ENCODE measurements at places on chromosomes 1 and 21. TPM values are rescaled to one million over a fixed set of nuclear protein-coding genes. Genes with fewer than 3 reads are reported as not detected.

Gene FMN2
- 0.96 TPM for total RNA-seq

GRCh38 chr1:76122271-76122670, 47.7 kb downstream of the ST6GALNAC3 start:
- DNase-seq = no peak

Gene C8B
- not detected for total RNA-seq

GRCh38 chr1:15799004-15799867, 8.2 kb downstream of the UQCRHL start:
- peak; percentile 59 for DNase-seq

GRCh38 chr1:172041102-172041501, 199.8 kb downstream of the DNM3 start:
- no peak for DNase-seq

Gene PSMG1
- total RNA-seq = 48.1 TPM

Gene NTMT2
- total RNA-seq = not detected

- no peak for DNase-seq
These were observed 11.1 kb upstream of the SSX2IP start for GRCh38 chr1:84701376-84701775.

Gene TMEM53
- 46.0 TPM for total RNA-seq

GRCh38 chr1:199612976-199613774, 414.3 kb upstream of the NR5A2 start:
- no peak for DNase-seq

- DNase-seq = no peak
These were observed 49.6 kb upstream of the IRF2BP2 start for GRCh38 chr1:234659538-234659937.

GRCh38 chr1:26701266-26701994, 5.6 kb downstream of the ARID1A start:
- DNase-seq = no peak

DNA sequence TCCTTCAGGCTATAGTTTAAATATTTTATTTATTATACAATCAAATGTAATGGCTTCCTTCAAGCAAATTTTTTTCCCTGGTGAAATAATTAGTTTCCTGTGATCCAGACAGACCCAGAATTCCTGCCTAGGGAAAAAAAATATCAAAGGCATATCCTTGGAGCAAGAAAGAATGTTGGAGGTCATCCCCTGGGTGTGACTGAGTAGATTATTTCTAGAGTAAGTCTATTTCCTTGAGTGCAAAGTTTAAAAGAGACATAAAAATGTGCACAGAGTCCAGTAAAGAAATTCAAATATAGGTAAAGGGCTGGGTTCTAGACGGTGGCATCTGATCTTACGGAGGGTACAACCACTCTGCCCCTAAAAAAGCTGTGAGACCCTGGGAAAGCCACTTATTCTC, 32.2 kb upstream of the SAMD13 start:
- DNase-seq = no peak

Gene GSTM5
- total RNA-seq = 2.5 TPM

DNA sequence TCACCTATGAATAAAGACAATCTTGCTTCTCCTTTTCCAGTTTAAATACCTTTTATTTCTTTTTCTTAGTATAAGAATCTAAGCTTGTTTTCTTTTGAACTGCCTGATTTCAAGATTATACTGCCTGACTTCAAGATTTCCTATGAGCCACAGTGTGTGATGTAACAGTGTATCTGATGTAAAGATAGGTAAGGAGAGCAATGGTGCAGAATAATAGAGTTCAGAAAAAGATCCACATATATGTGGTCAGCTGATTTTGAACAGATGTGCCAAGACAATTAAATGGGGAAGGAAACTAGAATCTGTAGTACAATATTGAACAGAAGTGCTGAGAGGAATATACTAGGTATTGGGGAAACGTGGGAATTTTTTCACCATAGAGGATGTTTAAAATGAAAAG, 21.0 kb downstream of the EXO1 start:
- DNase-seq = no peak

GRCh38 chr1:159172614-159173291, 1.3 kb downstream of the CADM3 start:
- DNase-seq = peak; percentile 13

DNA sequence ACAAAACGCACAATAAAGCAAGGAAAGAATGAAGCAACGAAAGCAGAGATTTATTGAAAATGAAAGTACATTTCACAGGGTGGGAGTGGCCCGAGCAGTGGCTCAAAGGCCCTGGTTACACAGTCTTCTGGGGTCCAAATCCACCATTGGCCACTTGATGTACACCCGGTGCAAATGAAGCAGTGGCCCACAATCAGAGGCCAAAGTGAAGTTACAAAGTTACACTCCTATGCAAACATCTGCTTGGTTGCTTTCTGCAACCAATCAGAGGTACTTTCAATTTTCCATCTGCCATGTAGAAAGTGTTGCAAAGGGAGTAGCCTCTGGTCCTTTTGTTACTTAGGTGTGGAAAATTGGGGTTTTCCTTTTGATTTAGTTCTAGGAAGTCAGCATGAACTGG, 10.0 kb upstream of the DNAH14 start:
- no peak for DNase-seq

DNA sequence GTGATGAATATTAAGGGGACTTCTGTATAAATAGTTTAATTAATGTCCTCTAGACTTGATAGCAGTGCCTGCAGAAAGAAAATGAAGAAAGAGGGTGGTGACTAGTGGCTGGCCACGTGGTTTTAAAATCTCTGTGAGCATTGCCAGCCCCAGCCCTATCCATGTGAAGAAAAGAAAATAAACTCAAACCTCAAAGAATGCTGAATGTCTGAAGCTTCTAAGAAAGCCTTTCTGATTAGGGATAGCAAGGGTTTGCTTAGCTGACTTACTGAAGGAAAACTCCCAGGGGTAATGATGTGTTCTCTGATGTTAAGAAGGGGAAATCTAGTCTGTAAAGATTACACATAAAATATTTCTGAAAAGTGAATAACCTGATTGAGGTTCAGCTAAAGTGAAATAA, 31.8 kb downstream of the ADGRL2 start:
- DNase-seq = no peak

DNA sequence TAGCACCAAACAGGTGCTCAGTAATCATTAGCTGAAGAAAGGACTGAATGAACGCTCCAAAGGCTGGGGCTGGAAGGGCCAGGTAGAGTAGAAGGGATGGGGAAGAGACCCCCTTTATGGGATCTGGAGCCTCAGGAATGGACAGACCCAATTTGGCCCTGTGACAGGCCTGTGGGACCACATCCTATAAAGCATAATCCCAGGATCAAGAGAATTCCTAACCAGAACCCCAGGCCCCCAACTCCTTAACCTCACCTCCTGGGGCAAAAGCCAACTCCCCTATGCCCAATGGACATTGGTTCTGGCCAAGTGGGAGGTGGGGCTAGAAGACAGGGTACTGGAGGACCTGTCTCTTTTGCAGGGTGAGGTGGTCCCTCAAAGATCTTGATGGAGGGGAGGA, 9.2 kb downstream of the HPCAL4 start:
- DNase-seq = no peak

DNA sequence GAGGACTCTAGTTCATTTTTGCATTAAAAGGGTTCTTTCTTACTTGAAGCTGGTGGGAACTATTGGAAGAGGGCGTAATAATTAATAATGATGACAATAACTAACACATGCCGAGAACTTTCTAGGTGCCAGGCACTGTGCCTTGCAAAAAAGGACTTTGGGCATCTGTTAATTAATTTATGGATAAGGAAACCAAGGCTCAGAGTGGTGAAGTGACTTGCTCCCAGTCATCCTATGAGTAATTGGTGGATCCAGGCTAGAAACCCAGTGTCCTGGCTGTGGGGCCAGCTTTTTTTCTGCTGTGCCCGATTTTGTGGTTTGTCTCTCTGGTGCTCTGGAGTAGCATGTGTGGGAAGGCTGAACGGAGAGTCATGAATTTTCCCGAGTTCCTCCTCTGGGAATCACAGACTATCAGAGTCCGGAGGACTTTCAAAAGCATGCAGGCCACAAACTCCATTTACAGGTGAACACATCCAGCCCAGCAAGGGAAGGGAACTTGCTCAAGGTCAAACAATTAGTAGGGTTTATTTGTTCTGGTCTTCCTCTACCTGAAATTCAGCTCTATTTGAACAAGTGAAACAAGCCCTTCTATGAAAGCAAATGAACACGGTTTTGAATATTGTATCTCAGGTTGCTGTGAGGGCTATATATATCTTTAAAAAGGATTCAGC, 23.4 kb downstream of the ROR1 start:
- DNase-seq = no peak

GRCh38 chr1:36576118-36576517, 93.4 kb upstream of the CSF3R start:
- DNase-seq = peak; percentile 53

GRCh38 chr1:84505493-84506001, 639 bp upstream of the SPATA1 start:
- no peak for DNase-seq

Gene AK2
- 186 TPM for total RNA-seq

DNA sequence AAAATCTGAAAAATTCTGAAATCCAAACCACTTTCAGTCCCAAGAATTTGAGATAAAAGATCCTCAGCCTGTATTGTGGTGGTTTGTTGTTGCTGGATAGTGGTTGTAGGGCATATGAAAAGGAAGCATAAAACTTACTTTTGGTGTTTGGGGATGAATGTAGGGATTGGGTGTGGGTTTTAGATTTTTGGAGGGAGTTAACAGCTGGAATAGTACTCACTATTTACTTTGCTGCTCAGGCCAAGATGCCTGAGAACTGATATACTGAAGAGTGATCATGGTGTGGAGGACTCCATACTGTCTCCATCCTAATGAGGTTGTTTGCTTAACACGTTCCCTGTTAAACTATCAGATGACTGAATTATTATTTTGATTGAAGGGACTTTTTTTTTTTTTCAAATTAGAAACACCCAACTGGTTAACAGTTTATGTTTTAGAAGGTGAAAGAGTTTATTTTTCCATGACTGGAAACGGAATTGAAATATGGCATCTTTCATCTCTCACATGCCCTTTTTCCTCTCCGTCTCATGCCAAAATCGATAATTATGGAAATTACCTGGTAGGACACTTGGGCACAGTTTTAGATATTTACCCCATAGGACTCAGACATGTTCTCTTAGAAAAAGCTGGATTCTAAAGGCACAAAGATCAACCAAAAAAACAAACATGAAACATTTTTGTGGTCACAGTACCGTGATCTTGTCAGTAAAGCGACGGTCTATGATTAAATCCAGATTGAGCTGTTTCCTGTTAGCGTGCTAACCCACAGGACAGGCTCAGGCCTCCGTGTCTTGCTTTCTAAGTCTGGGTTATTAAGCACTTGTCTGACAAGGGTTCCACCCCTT, 37.3 kb downstream of the RGL1 start:
- no peak for DNase-seq

DNA sequence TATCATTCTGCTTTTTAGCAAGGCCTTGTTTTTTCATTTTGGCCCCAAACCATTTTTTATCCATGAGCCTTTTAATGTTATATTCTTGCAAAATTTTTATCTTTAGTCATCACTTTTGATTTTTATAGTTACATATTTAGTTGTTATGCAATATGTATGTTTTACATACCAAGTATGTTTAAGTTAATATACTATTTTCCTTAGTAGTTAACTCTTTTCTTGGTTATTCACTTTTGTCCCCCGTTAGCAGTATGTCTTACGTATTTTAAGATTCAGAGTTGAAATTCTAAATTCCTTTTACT, 44.5 kb downstream of the MAGI3 start:
- DNase-seq = no peak

Gene GJB5
- not detected for total RNA-seq

Gene CRNN
- not detected for total RNA-seq

Gene GON4L
- 63.0 TPM for total RNA-seq

DNA sequence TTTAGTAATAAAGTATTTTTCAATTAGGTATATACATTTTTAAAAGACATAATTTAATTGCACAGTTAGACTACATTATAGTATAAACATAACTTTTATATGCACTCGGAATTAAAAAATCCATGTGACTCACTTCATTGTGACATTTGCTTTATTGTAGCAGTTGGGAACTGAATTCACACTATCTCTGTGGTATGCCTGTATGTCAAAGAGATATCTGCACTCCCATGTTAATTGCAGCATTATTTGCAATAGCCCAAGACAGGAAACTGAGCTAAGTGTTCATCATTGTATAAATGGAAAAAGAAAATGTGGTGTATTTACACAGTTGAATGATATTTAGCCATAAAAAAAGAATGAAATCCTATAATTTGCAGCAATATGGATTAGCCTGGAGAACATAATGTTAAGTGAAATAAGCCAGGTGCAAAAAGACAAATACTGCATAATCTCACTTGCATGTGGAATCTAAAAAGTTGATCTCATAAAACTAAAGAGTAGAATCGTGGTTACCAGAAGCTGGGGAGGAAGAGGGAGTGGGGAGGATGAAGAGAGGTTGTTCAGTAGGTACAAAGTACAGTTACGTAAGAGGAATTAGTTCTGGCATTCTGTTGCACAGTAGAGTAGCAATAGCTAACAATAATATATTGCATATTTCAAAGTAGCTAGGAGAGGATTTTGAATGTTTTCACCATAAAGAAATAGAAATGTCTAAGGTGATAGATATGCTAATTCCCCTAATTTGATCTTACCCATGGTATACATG, 64.8 kb downstream of the DPT start:
- no peak for DNase-seq

Gene LRRIQ3
- total RNA-seq = 0.72 TPM

Gene KIF26B
- 0.39 TPM for total RNA-seq

DNA sequence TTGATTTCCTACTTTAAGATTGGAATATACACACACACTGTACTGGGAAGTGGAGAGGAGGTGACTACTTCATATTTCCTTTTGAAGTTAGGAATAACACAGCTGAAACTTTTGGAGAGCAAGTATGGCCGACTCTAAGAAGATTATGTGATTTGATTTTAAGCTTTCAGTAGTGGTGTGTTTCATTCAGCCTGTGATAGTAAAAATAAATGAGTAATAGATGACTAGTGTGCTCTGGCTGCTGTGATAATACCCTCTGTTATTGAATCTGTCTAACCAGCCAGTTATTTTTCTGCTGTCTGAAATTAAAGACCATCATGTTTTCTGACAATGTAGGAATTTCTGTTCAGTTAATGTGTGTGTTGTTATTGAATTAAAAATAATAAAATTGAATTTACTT, 48.3 kb downstream of the CTTNBP2NL start:
- no peak for DNase-seq

Gene LRRC3
- total RNA-seq = 17.9 TPM

Gene ESRRG
- total RNA-seq = 1.1 TPM

Gene OR2G6
- total RNA-seq = not detected

GRCh38 chr1:1333551-1334241, 2.6 kb downstream of the TAS1R3 start:
- DNase-seq = no peak

Gene PIK3R3
- total RNA-seq = 10.6 TPM

Gene TNFSF4
- 0.89 TPM for total RNA-seq

Gene RAB4A
- 94.6 TPM for total RNA-seq

Gene MCOLN2
- 10.8 TPM for total RNA-seq

Gene BCAN
- not detected for total RNA-seq

GRCh38 chr21:14542638-14543037, 3.5 kb downstream of the SAMSN1 start:
- no peak for DNase-seq

DNA sequence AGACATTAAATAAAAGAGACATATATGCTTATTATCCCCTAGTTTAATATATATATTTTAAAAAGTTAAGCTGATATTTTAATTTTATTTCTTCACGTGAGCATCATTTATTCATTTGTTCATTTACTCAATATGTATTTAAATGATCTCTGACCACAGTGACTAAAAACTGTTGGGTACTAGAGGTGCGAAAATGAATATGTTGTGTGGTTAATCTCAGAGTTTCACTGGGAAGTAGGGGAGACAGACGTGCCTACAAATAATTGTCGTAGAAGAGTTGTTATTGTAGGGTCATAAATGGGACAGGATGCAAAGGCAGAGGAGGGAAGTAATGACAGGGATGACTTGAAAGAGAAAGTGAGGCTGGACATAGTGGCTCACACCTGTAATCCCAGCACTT, 213.0 kb upstream of the CACYBP start:
- DNase-seq = no peak

Gene PPFIA4
- total RNA-seq = 0.60 TPM

Measured in mucosa of descending colon (tissue), 3 donors.